ENCODE measurements at places on chromosomes 5 and 9.

- peak; percentile 8 for DNase-seq
These were observed 235.6 kb upstream of the RPS23 start for GRCh38 chr5:82513738-82514137.

DNA sequence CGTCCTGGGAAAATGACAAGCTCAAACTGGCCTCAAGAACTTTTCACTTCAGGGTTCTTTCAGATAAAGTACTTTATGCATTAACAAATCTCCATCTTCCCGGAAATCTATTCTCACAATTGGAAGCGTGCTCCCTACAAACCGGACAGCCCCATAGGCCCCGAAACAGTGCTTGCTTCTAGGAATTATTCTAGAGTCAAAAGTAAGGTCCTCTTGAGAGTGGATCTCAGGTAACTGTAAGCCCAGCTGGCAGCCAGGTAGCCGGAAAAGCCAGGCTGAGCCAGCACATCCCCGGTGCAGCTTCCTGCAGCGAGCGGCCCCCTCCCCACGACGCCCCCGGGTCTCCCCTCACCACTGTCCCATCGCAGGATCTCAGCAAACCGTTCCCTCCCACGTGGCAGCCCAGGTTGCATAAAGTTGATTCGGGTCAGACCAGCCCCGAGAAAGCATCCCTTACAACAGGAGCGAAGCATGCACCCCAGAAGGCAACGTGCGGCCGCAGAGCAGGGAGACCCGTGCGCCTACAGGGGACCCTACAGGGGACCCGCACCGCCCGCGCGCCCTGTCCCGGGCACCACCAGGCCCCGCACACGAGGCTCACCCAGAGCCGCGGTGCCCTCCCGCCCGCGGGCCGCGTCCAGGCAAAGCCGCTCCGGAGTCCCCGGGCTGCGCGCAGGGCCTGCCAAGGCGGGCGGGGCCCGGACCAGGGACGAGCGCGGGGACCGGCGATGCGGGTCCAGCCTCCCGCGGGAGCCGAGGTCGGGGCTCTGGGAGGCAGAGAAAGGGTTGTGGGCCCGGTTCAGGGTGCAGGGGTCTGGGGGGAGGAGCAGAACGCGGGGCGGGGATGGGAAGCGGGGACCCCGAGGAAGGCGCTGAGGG, 920 bp downstream of the LPCAT1 start:
- DNase-seq: peak; percentile 20

- no peak for DNase-seq
These were observed 212.7 kb upstream of the CD180 start for GRCh38 chr5:67409126-67409777.

- DNase-seq: peak; percentile 78
These were observed 140.7 kb upstream of the SLC44A1 start for GRCh38 chr9:105103776-105104175.
